ENCODE measurements at places on chromosomes 4 and X.

DNA sequence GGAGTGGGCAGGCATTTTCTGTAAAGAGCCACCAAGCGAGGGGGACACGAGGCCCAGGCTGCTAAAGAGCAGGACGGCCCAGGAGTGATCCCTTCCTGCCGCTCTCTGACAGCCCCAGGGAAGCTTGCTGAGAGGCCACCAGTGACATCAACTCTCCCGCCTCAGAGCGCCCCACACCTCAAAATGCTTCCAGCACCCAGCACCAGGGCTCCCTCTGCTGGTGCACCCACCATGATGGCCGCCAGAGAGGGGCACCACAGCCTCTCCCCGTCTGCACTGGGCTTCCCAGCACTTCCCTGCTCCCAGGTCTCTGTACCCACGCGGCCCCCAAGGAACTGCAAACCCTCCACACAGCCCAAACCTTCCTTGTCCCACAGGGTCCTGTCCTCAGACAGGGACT, 40.4 kb downstream of the GAK start:
- DNase-seq = no peak

- DNase-seq = no peak
Observed at GRCh38 chr4:31482691-31483090, 762.5 kb downstream of the PCDH7 start.

- no peak for DNase-seq
Observed at GRCh38 chr4:40388239-40388638, 53.1 kb downstream of the CHRNA9 start.

- no peak for DNase-seq
Observed at GRCh38 chr4:183806341-183806740, 98.8 kb upstream of the STOX2 start.

GRCh38 chr4:78764498-78764961, 11.6 kb upstream of the BMP2K start:
- no peak for DNase-seq

DNA sequence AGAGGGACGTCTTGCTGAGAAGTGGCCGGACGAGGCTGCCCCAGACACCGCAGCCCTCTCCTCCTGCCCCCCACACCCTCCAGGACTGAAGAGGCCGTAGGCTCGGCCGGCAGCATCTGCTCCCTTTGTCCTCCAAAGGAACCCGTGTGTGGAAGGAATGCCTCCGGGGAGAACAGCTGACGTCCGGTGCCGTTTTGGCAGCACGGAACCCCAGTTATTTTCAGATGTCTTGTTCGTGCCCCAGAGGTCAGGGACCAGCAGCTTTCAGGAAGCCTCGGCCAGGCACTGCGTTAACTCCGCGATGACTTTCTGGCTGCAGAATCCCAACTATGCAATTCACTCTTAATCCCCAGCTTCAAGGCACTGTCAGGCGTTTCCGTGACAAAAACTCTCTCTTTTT, 10.9 kb upstream of the PPP2R3B start:
- no peak for DNase-seq

DNA sequence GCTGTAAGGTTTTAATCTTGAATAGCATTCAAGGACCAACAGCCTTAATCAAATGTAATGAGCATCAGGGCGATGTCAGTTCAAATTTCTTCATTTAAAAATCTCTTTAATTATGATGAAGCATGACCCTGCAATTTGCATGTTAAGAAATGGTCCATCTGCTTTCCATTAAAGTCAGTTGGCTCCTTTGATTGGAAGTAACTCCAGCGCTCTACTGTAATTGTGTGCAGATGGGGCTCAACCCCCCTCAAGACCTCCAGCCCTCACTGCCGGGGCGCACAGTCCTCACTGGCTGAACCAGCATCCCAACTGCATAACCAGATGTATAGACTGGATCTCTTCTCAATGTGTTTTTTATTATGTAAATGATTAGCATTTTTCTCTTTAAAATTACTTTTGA, 126.9 kb downstream of the VCX3B start:
- no peak for DNase-seq

DNA sequence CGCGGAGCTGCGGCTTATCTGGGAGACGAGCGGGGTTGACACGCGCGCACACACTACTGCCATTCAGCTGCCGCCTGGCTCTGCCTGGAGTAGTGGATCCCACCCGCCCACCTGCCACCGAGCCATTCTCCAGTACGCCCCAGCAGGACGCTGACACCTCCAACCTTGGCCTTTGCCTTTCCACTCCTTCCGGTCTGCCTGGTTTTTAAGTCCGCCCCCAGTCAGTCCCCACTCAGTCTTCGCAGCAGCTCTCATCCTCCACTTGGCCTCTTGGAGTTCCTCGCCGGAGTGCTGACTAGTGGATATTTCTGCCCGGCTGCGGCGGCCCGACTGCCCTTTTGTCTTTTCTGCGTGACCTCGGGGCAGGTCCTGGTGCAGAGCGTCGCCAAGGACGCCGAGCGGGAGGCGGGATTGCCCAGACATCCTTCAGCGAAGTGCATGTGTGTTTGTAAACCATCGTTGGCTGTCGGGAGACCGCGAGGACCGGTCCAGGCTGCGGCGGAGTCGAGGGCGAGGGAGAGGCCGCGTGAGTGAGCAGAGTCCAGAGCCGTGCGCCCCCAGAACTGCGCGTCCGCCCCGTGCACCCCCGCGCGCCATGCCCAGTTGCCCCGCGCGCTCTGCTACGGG, 1.1 kb downstream of the SLIT2 start:
- no peak for DNase-seq

DNA sequence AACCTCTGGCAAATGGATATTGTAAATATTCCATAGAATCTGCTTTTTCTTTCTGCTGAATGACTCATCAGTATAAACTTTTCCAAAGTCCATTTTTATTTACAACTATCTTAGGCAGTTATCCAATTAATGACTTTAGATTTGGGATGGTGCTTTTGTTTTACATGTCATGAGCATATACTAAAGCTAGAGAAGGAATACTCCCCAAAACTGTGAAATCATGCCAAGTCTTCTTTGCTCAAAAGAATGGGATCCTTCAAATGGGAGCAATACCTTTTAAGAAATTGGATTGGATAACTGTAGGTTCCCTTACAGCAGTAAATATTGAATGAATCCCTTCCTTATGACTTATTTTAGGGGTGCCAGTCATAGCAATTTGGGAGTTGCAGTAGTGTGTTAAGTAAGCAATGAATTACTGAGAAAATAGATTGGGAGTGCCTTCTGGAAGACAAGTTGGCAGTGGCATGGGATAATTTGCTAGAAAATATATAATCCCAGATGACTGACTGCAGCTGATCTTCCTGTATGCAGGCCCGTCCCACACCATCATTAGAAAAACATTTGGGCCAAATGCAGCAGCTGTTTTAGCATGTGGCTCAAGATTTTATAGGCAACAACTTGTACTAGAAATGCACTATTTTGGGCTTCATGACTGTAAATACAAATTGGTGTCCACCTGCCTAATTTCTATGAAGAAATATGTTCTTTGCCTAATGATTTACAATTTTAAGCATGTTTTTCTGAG, 2.8 kb downstream of the TMPRSS11D start:
- no peak for DNase-seq

GRCh38 chrX:132216806-132217202, 2.4 kb downstream of the RAP2C start:
- DNase-seq = peak; percentile 13

- no peak for DNase-seq
Observed at GRCh38 chr4:32477518-32477917, 1757.3 kb downstream of the PCDH7 start.

GRCh38 chr4:108681321-108681809, 31.0 kb downstream of the OSTC start:
- no peak for DNase-seq

DNA sequence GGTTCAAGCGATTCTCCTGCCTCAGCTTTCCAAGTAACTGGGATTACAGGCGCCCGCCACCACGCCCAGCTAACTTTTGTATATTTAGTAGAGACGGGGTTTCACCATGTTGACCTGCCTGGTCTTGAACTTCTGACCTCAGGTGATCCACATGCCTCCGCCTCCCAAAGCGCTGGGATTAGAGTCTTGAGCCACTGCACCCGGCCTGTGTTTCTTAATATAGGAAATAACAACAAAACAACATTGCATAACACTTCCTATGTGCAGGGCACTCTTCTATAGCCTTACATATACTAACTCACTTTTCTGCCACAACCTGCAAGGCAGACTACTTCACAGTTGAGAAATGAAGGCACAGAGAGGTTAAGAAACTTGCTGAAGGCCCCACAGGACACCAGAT, 12.8 kb upstream of the TMEM131L start:
- DNase-seq = no peak

GRCh38 chr4:100644150-100644549, 126.3 kb upstream of the EMCN start:
- no peak for DNase-seq

DNA sequence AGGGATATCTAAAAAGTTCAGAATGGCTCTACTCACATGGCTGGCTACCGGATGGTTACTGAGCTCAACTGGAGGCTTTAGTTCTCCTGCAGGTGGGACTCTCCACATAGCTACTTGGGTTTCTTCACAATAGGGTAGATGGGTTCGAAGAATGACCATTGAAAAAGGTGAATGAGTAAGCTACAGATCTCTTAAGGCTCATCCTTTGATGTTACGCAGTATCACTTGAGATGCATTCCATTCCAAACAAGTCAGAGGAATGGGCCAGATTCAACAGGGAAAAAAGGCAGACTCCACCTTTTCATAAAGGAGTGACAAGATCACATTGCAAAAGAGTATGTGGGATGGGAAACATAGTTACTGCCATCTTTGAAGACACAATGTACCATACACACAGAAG, 52.6 kb downstream of the DDX53 start:
- no peak for DNase-seq

DNA sequence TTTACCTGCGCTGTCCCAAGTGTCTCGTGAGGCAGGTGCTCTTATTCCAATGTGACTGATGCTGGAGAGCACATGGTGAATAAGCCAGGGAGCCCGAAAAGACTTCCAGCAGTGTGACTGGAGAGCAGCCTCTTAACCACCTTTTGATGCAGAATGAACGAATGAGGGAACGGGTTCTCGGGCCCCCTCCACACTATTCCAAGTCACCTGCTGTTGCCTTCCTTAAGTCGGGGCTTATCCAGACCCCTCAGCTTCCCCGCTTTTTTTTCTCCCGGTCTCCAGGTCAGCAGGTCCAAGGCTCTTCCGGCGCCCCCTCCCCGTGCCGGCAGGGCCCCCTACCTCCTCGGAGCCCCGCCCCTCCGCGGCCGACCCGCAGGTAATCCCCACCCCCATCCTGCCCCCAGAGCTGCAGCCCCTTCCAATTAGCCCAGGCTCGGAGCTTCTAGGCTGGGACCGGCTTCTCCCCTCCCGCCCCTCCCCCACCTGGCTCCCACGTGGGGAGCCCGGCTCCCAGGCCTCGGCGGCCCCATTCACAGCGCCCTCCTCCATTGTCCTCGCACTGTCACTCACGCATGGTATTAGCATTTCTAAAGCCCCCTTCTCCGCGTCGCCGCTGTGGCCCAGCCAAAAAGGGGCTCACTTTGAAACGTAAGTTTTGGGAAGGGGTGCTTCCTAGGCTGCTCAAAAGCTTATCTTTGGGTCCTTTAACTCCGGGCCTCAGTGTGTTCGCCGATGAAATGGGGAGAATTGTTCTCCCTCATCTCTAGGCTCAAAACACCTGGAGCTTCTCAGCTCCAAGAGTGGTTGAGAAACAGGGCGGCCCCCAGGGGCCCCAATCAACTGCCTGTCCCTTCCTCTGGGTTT, 56.2 kb upstream of the PJA1 start:
- DNase-seq = no peak

- DNase-seq = no peak
Observed at GRCh38 chr4:74105656-74106280, 6.8 kb upstream of the CXCL2 start.

DNA sequence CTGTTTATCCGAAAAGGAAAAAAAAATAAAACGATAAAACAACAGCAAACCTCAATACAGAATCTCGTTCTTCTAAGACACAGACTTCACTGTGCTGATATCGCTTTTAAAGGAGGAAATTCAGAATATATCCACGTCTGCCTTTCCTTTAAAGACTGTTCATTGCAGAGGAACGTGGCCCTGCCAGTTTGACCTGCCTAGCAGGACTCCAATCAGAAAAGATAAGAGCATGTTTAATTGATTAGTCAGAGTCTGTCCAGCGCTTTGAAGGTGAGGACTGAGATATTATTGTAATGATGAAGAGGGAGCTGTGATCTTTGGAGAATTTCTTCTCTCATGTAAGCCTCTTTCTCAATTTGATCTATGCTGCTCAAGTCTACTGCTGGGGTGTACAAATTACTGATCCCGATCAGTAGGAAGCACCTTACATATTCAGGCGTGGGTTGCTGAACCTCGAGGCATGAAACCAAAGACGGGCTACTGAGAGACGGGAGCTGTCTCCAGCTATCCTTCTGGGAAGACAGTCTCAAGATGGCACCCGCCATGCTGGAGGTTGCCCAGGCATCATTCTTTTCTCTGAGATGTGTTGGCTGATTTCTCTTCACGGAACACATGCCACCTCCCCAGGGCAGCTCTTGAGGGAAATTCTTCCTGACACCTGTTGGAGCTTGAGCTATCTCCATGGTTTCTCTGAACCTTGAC, 146.1 kb downstream of the SHOX start:
- no peak for DNase-seq

DNA sequence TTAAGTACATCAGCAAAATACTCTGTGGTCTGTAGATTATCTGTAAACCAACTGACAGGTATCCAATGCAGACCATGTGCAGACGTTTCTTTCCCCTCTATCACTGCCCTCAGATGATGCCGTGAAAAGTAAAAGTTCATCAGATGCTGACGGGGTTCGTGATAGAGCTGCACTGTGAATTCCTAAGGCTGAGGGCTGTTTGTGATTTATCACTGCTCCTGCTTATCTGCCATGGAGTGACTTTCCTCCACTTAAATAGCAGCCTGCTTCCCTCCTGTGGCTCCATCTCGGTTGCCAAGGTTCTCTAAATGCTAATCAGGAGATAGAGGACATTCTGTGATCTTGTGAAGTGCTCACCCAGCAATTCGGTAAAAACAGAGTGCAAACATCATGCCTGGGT, 89.3 kb upstream of the SRD5A3 start:
- DNase-seq = no peak

GRCh38 chr4:61493470-61493869, 293.3 kb downstream of the ADGRL3 start:
- no peak for DNase-seq

DNA sequence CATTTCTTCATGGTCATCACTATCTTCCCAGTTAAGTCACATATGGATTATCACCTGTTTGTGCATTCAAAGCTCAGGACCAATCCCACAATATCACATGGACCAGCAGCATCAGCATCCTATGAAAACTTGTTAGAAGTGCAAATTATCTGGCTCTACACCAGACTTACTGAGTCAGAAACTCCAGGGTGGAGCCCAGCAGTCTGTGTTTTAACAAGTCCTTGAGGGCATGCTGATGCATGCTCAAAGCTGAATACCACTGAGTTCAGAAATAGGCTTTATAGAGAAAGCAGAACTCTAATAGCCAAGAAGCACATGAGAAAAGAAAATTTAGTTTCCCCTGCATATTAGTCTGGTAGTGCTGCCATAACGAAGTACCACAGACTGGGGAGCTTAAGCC, 62.4 kb upstream of the GABRQ start:
- DNase-seq = no peak

DNA sequence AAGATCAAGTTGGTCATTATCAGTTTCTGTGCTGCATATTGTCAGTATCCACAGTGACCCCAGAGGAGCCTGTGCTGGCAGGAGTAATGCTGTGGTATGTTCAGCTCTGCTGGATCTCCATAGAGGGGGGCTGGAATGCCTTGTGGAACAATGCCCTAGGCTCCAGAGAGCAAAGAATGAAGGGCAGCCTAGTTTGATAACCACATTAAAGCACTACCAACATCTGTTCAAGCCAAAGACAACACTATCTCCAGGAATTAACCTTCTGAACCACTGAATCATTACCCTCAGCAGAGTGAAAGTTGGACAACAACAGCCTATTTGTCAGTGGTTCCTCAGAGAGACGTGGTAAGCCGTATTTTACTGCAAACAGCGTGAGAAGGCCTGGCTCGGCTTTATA, 192.3 kb upstream of the CXorf66 start:
- DNase-seq = no peak
